ENCODE measurements at places on chromosomes 2 and 18.

GRCh38 chr18:61833387-61833786, 59.4 kb downstream of the RNF152 start:
- DNase-seq: no peak

GRCh38 chr2:127700527-127701192, 637 bp upstream of the SFT2D3 start:
- no peak for DNase-seq

DNA sequence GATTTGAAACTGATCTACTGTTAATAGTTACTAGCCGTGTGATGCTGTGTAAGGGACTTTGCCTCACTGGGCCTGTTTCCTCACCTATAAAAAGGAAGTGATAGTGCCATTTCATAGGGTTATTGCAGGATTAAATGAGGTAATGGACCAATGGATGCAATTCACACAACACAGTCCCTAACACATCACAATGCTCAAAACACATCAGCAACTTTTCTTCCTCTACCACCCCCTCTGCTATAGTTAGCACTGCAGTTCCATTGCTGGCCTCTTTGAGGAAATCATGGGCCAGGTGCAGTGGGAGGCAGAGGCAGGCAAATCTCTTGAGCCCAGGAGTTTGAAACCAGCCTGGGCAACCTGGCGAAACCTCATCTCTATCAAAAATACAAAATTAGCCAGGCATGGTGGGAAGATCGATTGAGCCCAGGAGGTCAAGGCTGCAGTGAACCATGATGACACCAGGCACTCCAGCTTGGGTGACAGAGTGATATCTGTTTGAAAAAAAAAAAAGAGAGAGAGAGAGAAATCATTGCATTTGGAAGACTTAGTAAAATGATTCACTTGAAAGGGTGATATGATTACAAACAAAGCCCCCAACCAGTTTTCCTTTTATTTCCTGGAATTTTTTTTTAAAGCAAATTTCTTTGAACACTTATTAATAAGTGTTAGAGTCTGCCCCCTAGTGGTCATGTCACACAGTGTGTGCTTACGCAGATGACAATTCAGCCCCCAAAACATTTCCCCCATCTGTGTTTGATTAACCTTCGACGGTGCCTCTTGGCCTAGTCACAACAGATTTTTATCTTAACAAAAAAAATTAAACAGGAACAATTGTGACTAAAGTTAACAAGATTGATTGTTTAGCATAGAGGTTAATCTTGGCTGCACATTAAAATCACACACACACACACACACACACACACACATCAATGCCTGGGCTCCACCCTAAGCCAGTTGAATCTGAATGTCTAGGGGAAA, 88.6 kb upstream of the BCL11A start:
- no peak for DNase-seq

- DNase-seq: no peak
Measured at GRCh38 chr2:43894743-43895142, 56.0 kb downstream of the ABCG8 start.

DNA sequence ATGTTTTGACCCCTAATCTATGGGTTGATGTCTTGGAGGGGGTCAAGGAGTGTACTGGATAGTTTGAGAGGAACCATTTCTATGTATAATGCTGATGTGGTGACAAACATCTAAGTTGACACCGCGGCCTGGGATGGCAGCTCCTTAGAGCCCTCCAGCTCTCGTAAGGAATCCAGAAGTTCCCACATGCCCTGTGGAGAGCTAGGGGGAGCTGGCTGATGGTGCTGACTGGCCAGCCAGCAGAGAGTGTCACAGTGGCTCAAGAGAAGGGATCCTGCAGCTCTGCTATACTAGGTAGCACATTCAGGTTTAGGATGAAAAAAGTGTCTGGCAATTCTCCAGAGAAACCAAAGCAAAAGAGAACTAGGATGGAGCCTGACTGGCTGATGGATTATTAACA, 842.2 kb upstream of the VRK2 start:
- DNase-seq: no peak
